ENCODE measurements at places on chromosomes 3 and 15. TPM values are rescaled to one million over a fixed set of nuclear protein-coding genes. Genes with fewer than 3 reads are reported as not detected.

DUOX1 gene
- total RNA-seq: 26.7 TPM

C3orf33 gene
- 1.9 TPM for total RNA-seq

TMEM45A gene
- total RNA-seq: 8.5 TPM

ETV5 gene
- 28.7 TPM for total RNA-seq
